Stimulated activated CD8-positive, alpha-beta memory T cell treated with anti-CD3 and anti-CD28 coated beads, Interleukin-7, amount 100 ng/mL, for 1 hour (primary cell): ENCODE measurements at places on chromosomes 2 and 18.

DNA sequence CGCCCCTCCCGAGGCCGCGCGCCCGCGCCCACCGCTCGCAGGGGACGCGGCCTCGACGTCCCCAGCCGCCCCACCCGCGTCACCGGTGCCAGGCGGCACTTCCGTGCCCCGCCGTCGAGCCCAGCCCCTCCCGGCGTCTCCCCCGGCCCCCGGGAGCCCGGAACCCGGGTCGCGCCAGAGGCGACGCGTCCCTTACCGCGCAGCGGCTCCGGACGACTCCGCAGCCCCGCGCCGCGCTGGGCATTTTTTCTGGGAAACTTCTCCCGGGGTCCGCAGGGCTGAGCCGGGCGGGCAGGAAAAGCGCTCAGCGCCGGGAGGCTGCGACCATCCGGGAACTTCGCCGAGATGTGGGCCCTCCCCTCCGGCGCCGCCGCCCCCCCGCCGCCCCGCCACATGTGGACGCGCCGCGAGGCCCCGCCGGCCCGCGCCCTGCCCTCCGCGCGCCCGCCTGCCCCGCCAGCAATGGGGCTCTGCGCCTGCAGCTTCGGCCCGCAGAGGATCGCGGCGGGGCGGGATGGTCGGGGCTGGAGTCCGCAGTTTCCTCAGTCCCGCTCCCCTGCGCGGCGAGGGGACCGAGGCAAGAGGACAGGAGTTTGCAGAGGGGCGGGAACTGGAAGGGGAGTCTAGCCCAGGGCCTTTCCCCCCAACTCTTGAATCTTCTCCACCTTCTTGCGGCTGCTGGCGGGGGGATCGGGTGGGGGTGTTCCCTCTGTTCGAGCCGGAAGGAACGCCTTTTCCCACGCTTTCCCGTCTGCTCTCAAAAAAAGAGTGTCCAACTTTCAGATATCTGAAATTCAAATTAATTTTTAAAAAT, 81.5 kb downstream of the CHRNA1 start:
- DNase-seq: peak; percentile 28

GRCh38 chr2:105636109-105636740, 108.5 kb upstream of the NCK2 start:
- DNase-seq: no peak

DNA sequence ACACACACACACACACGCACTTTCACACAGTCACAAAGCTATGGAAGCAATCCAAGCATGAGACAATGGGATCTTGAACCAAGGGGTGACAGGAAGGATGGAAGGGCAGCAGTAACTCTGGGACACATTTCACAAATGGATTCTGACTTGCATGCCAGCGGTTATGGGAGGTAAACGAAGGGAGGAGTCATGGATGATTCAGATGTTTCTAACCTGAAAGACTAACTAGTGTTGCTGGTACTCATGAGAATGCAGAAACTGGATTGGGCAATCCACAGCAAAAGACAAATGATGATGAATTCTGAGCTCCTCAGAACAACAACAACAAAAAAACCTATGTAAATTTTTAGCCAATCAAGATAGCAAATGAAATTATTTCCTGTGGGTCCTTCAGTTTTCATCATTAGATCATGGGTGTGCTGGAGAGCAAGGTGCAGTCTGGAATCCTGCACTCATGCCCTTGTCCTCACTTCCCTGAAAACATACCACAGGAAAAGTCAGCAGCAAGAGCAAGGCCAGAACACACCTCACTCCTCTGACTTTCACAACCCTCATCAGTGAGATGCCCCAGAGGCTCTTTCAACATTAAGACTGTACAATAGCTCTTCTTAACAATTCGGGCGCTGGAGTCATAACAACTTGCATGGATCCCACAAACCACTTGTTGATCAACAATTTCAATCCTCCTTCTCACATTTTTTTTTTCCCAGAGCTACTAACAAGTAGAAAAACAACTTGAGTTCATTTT, 32.6 kb downstream of the ABCA12 start:
- DNase-seq: no peak

DNA sequence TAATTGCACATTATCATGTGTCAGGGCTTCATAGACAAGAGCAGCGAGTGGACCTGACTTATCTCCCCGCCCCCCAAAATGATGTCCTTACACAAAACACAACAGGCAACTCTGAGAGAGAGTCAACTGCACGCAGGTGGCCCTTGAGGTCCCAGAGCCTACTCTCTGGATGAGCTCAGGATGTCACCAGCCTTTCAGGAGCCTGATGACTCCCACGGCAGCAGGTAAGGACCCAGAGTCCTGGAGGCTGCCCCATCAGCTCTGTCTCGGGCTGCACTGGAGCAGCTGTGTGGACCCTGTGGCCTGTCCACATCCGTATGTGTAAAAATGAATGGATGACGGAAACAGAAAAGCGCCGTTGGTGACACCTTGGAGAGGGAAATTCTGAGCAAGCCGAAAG, 130.9 kb downstream of the HDAC4 start:
- DNase-seq: no peak
